ENCODE measurements at places on chromosomes 1 and 21.

GRCh38 chr1:31767225-31767624, 3.1 kb upstream of the ADGRB2 start:
- no peak for DNase-seq

GRCh38 chr1:190762325-190762724, 284.7 kb upstream of the BRINP3 start:
- DNase-seq = no peak

DNA sequence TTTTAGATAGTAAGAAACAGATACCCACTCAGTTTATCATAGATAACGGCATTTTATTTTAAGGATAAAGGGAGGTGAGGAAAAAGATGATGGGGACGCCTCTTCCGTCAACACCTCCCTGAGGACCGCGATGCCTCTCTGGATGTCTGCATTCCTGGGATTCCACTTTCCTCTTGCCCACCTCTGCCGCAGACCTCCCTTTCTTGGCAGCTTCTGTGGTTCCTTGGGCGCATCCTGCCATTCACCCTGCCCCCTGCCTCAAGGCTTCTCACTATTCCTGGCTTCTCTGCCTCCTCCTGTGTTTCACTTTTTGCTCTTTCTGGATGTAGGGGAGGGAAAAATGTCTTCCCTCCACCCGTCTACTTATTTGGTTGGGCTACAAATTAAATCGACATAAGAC, 19.9 kb downstream of the HUNK start:
- DNase-seq = no peak

DNA sequence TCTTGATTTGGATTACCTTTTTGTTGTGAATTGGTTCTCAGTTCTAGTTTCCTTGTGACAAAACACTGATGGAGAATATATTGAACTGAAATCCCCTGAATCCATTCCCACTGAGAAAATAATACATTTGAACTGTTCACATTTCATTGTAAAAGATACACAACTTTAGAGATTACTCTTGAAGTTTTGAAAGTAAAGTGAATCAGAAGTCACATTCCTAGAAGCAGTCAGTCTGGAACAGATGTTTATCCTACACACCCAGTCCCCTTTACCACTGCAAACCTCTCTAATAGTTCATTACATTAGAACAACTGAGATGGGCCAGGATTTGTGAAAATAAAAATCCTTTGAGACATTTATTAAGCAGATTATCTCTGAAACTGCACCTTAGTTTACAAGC, 3.4 kb downstream of the RERE start:
- no peak for DNase-seq

DNA sequence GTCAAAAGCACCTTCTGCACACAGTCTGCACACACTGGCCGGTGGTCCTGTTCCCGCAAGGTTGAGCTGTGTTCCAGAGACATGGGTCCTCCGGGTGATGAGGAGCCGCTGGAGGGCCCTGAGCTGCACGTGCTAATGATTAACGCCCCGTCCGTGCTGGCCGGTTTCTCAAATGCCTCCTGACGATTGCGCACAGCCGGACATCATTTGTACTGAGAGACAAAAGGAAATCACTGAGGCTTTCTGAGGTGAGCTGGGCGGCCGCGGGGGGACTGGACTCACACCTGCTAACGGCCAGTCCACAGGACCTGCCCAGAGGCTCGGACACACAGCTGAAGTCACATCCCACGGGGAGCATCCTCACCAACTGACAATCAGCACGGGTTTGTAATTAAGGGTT, 29.2 kb downstream of the POFUT2 start:
- no peak for DNase-seq

GRCh38 chr1:8352471-8352845, 34.5 kb downstream of the SLC45A1 start:
- DNase-seq = no peak

DNA sequence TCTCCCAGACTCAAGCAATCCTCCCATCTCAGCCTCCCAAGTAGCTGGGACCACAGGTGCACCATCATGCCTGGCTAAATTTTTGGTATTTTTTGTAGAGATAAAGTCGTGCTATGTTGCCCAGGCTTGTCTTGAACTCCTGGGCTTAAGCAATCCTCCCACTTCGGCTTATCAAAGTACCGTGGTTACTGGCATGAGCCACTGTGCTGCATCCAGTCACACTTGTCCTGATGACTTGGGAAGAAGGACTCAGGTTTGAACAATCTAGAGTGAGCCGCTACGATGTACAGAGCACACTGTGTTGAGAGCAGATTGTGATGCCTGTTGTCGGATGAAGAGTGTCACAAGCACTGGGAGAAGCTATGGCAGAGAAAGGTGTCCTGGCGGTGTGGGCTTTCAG, 27.2 kb downstream of the RNF187 start:
- no peak for DNase-seq

All from stimulated activated CD4-positive, alpha-beta T cell treated with anti-CD3 and anti-CD28 coated beads, Interleukin-2, amount 100 ng/mL, for 4 hours (primary cell).